Trophoblast cell (in vitro differentiated cells and primary cell): ENCODE measurements at places on chromosomes 4 and X.

DNA sequence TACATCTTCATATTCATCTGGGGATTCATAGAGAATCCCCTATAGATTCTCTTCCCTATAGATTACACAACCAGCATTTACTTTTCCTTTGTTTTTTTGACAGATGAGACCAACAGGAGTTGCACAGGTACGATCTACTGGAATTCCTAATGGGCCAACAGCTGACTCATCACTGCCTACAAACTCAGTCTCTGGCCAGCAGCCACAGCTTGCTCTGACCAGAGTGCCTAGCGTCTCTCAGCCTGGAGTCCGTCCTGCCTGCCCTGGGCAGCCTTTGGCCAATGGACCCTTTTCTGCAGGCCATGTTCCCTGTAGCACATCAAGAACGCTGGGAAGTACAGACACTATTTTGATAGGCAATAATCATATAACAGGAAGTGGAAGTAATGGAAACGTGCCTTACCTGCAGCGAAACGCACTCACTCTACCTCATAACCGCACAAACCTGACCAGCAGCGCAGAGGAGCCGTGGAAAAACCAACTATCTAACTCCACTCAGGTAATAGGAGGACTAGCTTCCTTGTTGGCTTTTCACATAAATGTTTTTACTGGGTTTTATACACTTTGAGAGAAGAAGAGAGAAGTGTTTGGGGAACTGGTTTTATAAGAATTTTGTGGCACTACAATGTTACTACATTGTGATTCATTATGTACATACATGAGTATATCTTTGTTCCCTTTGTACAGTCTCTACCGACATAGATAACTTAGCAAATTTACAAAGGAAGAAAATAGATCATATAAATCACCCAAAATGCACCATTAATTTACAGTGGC lies 137.2 kb downstream of the DIPK2B start:
- H3K27me3 ChIP-seq, result no peaks in the 10 kb centered on the region
- DNase-seq, result peak; percentile 15
- H3K4me1 ChIP-seq, result peaks cover 3% of the 10 kb centered on the region
- peaks cover 10% of the 10 kb centered on the region for H3K36me3 ChIP-seq
- H3K27ac ChIP-seq, result no peak overlapping the region
- no peak overlapping the region for H3K4me3 ChIP-seq

GRCh38 chr4:29565256-29565655 lies 1154.9 kb upstream of the PCDH7 start:
- no peak for DNase-seq
- H3K36me3 ChIP-seq, result no peaks in the 10 kb centered on the region
- H3K27ac ChIP-seq, result no peak overlapping the region

- no peak overlapping the region for H3K27ac ChIP-seq
- no peaks in the 10 kb centered on the region for H3K36me3 ChIP-seq
- no peaks in the 10 kb centered on the region for H3K27me3 ChIP-seq
- peak; percentile 67 for DNase-seq
- H3K4me3 ChIP-seq, result no peak overlapping the region
- H3K4me1 ChIP-seq, result no peaks in the 10 kb centered on the region
Measured at GRCh38 chrX:43349363-43349762, 306.7 kb upstream of the MAOA start.

- H3K36me3 ChIP-seq, result no peaks in the 10 kb centered on the region
- H3K4me3 ChIP-seq, result no peak overlapping the region
- DNase-seq, result no peak
- H3K4me1 ChIP-seq, result no peaks in the 10 kb centered on the region
- no peak overlapping the region for H3K27ac ChIP-seq
Measured at GRCh38 chr4:143397335-143397734, 60.7 kb downstream of the GAB1 start.

GRCh38 chr4:113760094-113760794 lies 1.3 kb downstream of the CAMK2D start:
- DNase-seq, result no peak
- peak overlapping the region; percentile 86 for H3K4me3 ChIP-seq
- no peaks in the 10 kb centered on the region for H3K27me3 ChIP-seq
- peak overlapping the region; percentile 99 for H3K27ac ChIP-seq
- H3K4me1 ChIP-seq, result no peaks in the 10 kb centered on the region
- H3K36me3 ChIP-seq, result no peaks in the 10 kb centered on the region
